ENCODE measurements at places on chromosomes 1 and 21.

GRCh38 chr1:162942916-162943559, 82.1 kb upstream of the CCDC190 start:
- DNase-seq, result no peak

- DNase-seq, result no peak
Measured at GRCh38 chr1:183983371-183984105, 54.0 kb downstream of the COLGALT2 start.

- DNase-seq, result no peak
Measured at GRCh38 chr1:228867108-228867950, 132.1 kb downstream of the RHOU start.

GRCh38 chr1:242187171-242187570, 188.3 kb upstream of the MAP1LC3C start:
- no peak for DNase-seq

- DNase-seq, result no peak
Measured at GRCh38 chr21:25956993-25957714, 213.4 kb downstream of the APP start.

Measured in NCI-H446 (cell line).